Activated naive CD4-positive, alpha-beta T cell (primary cell): ENCODE measurements at places on chromosomes 3 and 15.

DNA sequence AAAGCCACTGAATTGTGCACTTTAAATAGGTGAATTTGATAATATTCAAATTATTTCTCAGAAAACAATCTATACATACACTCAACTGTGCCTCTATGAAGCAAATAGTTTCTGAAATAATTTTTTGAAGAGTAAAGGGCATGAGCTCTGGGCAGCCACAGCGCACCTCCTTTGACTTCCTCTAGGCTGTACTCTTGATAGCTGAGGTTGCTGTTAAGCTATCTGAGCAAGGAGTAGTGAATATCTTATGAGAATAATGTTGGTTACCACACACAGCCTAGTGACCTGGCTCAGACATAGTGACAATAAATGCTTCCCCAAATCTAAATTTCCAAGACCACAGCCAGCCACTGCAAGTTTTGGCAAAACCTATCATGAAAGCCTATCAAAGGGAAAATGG lies 11.6 kb upstream of the SEC61A1 start:
- no peak for DNase-seq

GRCh38 chr3:16211176-16211904 lies 36.9 kb downstream of the GALNT15 start:
- no peak for DNase-seq

GRCh38 chr3:195744437-195744836 lies 23.7 kb downstream of the MUC20 start:
- no peak for DNase-seq

DNA sequence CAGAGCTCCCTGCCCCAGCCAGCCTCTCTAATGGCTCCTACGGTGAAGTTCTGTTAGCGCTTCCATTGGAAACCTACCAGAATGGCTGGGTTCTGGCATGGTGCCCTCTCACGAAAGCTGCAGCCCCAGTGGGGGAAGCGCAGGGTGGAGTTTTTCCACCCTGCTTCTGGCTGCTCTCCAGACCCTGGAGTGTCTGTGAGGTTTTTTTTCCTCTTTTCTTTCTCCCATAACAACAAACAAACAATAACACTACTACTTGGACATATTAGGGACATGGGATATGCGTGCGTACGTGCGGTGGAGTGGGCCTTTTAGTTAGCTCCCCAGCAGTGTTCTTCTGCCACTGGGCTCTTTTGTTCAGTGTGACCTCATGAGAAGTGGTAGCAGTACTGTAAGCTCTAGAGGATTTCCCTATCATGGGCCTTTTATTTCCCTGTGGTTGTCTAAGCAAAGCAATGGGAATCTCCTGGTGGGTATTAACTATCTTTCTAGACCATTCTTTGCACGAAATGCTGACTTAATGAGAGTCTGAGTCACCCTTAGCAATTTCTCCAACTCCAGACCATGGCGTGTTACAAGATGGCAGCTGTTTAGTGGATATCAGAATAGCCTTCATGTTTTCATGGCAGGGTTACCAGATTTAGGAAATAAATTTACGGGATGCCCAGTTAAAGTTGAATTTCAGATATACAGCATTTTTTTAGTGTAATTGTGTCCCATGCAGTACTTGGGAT lies 161.9 kb downstream of the FNDC3B start:
- no peak for DNase-seq

GRCh38 chr3:114327665-114328064 lies 33.8 kb downstream of the TIGIT start:
- DNase-seq, result no peak
